ENCODE measurements at places on chromosomes 5 and 9.
A peak's percentile ranks its signal among the peaks of the same experiment; 100 is the strongest.

- DNase-seq, result no peak
Measured at GRCh38 chr9:126864771-126865170, 4.3 kb downstream of the ZBTB34 start.

- DNase-seq, result no peak
Measured at GRCh38 chr5:143044265-143044664, 274.1 kb downstream of the ARHGAP26 start.

DNA sequence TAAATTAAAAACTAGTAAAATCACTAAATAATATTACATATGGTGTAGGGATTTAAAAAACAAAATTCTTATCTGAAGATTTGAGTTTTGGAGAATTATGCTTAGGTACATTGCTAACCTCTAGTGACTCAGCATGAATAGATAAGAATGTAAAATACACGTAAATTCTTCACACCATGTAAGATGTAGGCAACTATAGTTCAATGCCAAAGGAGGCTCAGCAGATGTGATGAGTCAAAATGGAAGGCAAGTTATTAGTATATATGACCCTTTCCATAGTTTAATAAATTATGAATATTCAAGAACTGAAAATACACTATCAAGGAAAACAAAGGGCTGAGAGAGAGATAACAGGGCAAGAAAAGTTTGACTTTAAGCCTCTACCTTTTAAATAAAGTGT is 79.0 kb downstream of the MRPS30 start:
- DNase-seq, result no peak

- DNase-seq, result no peak
Measured at GRCh38 chr5:113632996-113633395, 119.5 kb downstream of the YTHDC2 start.

DNA sequence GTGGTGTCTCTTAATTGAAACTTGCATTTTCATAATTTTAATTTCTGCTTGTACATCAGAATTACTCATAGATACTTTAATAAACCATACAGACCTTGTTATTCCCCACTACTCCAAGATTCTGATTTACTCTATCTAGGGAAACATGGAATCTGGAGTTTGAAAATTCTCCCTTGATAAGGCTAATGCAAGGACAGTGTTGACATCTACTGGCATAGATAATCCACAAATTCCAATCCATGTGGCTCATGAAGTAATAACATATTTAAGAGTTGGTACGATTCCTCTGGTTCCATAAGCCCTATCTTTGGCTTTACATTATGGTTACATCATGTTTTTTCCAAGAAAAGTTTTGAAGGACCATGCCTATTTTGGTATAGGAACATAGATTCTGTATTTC is 759.2 kb downstream of the TLR4 start:
- no peak for DNase-seq

DNA sequence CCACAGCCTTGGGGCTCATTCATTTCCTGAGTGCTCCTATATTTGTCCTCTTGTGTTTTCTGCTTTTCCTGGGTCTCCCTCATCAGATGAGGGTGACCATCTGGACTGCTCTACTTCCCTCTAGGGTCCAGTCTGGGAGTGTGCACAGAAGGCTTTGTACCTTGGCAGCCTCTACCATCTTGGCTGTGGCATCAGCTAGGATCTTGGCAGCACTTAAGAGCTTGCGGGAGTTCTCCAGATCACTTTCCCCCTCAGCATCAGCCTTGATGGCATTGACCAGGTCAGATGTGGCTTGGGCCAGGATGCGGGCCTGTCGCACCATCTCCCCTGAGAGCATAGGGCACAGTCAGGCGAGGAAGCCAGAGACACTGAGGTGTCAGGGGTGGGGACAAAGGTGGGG is 15.8 kb downstream of the TLN1 start:
- no peak for DNase-seq

- DNase-seq, result peak; percentile 42
Measured at GRCh38 chr5:146877783-146878475, 628 bp downstream of the PPP2R2B start.

DNA sequence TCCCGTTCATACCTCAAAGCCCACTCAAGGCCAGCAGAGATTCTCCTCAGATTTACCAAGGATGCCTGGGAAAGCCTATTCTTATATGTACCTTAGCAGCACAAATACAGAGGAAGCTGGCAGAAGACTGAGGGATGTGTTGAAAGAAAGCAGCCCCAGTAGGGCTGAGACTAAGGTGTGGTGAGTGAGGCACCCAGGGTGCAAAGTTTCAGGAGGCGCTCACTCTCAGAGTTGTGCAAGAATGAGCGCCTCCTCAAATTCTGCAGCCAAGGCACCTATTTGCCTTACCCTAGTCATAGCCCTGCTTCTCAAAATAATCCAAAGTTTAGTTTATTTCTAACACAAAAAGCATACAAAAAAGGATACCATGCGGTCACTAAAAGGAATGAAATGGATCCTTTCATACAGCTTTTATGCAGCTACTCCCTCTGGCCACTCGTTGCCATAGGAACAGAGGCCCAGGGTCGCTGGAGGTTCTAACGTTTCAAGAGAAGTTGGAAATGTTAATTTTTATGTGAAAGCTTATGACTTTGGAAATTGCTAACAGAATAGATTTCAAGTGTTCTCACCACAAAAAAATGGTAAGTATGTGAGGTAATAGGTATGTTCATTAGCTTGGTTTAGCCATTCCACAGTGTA is 79.7 kb upstream of the SMIM23 start:
- DNase-seq, result no peak

GRCh38 chr5:100877274-100877673 is 25.8 kb downstream of the ST8SIA4 start:
- no peak for DNase-seq

- no peak for DNase-seq
Measured at GRCh38 chr5:146867996-146868708, 10.4 kb downstream of the PPP2R2B start.

DNA sequence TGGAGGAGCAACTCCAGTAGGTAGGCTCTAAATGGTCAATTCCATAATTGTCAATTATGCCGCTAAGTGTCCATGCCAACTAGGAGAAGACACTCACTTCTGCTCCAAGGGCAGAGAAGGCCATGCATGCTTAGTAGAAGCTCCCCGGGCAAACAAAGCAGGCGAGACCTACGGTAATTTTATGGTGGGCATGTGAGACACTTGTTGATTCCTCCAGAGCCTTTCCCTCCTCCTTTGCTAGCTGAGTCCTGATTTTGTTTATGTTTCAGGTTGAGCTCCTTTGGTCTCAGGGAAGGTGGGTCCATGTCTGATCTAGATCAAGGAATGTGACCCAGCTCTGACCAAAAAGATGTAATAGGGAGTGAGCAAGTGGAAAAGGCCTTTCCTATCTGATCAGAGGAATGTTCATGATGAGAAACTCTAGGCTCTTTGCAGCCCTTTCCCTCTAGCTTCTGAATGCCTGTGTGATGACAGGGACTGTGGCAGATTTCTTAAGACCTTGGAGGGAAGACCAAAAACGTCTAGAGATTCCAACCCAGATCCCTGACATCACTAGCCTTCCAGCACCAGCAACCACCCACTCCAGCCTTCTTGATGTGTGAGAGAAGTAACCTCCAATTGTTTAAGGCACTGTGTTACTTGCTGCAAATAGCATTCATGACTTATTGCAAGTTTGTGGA is 7.7 kb upstream of the CPEB4 start:
- no peak for DNase-seq

GRCh38 chr5:74201334-74202081 is 439.0 kb downstream of the ENC1 start:
- DNase-seq, result peak; percentile 29

GRCh38 chr5:42948961-42949347 is 91.2 kb downstream of the ANXA2R start:
- DNase-seq, result no peak

Measured in stimulated activated CD8-positive, alpha-beta memory T cell treated with anti-CD3 and anti-CD28 coated beads, Interleukin-4, amount 100 ng/mL, for 48 hours (primary cell).